Melanocyte of skin (primary cell): ENCODE measurements at places on chromosomes 12 and 14. TPM values are rescaled to one million over a fixed set of nuclear protein-coding genes. Genes with fewer than 3 reads are reported as not detected.

NOVA1 gene
- total RNA-seq = 0.36 TPM in 1 of 2 replicates, not detected in the other

KRT3 gene
- not detected in 2 replicates for total RNA-seq

KLRC2 gene
- total RNA-seq = 0.31 TPM in 1 of 2 replicates, not detected in the other

SLC16A7 gene
- 11.0 and 11.6 TPM in 2 replicates for total RNA-seq

NFYB gene
- total RNA-seq = 5.5 and 11.3 TPM in 2 replicates

CGRRF1 gene
- total RNA-seq = 15.7 and 19.4 TPM in 2 replicates

FLVCR2 gene
- total RNA-seq = 1.4 and 2.3 TPM in 2 replicates

MED13L gene
- total RNA-seq = 58.6 and 70.3 TPM in 2 replicates
